Left kidney (tissue), 8 donors: ENCODE measurements at places on chromosomes 6 and 20. TPM values are rescaled to one million over a fixed set of nuclear protein-coding genes. Genes with fewer than 3 reads are reported as not detected.

GRCh38 chr6:14472986-14473337, 355.4 kb downstream of the CD83 start:
- no peak for DNase-seq

ECT2L gene
- 0.55 TPM for polyA plus RNA-seq

DNA sequence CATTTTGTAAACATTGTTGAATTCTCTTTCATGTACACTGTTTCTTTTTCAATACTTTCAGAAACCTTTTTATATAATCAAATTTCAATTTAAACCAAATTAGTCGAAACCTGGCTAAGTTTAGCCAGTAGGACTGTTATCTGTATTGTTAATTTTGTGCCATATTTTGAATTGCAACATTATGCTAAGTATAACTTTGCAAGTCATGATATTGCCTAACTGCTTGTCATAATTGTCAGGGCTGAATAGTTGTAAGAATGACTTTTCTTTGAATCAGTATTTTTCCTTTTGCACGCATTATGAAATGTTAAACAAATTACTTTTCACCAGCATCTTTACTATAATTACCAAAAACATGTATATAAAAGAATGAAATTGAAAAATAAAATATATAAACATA, 82.7 kb downstream of the SAMD3 start:
- DNase-seq, result no peak

GRCh38 chr20:58039274-58040092, 189.0 kb downstream of the ANKRD60 start:
- DNase-seq, result no peak

C4B gene
- 22.3 TPM for polyA plus RNA-seq

RAD21L1 gene
- not detected for polyA plus RNA-seq

PROKR2 gene
- polyA plus RNA-seq, result not detected

GRCh38 chr6:42177514-42178364, 4.6 kb downstream of the GUCA1A start:
- DNase-seq, result peak; percentile 21

GRCh38 chr20:46787991-46788762, 78.7 kb downstream of the SLC2A10 start:
- DNase-seq, result no peak
